HFF-Myc (cell line): ENCODE measurements at places on chromosomes 4 and X.

DNA sequence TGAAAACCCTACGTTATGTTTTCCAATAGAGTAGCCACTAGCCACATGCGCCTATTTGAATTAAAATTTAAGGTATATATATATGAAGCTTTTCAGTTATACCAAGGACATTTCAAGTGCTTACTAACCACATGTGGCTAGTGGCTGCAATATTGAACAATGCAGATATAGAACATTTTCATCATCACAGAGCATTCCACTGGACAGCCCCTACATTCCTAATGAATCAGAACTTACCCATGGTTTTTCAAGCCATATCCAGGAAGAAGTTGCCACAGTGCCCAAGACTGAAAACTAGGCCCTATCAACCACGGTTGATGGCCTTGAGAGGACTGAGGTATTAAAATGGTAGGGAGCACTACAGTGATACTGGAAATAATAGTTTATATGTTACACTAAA lies 29.7 kb downstream of the NEK1 start:
- no peak for DNase-seq

GRCh38 chr4:10593130-10593529 lies 91.4 kb downstream of the CLNK start:
- DNase-seq, result no peak

DNA sequence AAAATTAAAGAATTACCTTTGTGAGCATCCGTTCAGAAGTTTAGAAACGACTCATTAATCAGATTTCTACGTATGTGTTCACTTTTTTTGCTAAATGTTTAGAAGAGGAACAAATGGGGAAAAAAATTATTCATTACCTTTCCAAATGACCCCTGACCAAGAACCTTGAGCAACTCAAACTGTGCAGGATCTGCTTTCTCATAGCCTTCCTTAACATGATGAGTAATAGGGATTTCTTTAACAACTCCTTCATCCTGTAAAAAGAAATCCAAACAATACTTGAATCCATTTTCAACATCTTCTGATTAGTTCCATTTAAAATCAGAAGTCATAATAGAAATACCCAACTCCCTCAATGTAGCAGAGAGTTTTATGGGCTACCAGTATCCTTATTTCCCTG lies 32.1 kb downstream of the RPS6KA6 start:
- no peak for DNase-seq

GRCh38 chr4:11813951-11814446 lies 385.3 kb upstream of the HS3ST1 start:
- DNase-seq, result no peak

GRCh38 chrX:139974471-139974870 lies 9.2 kb upstream of the CXorf66 start:
- no peak for DNase-seq

GRCh38 chrX:111123606-111124179 lies 27.7 kb downstream of the PAK3 start:
- no peak for DNase-seq

GRCh38 chrX:115895678-115896329 lies 274.7 kb upstream of the AGTR2 start:
- no peak for DNase-seq

DNA sequence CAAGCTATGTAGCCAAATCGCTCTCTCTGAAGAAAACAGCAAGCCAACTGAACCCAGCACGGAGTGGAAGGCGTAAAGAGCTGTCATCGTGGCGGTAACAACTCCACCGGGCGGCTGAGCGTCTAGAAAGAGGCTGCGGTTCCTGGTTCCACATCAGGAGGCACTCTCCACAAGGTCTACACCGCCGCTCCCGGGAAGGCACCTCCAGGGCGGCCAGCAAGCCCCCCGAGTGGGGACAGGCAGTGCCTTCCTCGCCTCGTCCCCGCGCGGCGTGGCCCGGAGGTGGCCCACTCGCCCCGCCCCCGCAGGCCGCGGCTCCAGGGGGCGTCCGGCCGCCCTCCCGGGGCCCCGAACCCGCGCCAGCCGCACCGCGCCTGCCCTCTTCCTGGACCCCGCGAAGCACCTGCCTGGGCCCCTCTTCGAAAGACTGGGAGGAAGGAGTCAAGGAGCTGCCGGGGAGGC lies 755 bp downstream of the KLHL8 start:
- DNase-seq, result peak; percentile 14

- no peak for DNase-seq
Measured at GRCh38 chrX:19876962-19877361, 10.4 kb downstream of the SH3KBP1 start.

DNA sequence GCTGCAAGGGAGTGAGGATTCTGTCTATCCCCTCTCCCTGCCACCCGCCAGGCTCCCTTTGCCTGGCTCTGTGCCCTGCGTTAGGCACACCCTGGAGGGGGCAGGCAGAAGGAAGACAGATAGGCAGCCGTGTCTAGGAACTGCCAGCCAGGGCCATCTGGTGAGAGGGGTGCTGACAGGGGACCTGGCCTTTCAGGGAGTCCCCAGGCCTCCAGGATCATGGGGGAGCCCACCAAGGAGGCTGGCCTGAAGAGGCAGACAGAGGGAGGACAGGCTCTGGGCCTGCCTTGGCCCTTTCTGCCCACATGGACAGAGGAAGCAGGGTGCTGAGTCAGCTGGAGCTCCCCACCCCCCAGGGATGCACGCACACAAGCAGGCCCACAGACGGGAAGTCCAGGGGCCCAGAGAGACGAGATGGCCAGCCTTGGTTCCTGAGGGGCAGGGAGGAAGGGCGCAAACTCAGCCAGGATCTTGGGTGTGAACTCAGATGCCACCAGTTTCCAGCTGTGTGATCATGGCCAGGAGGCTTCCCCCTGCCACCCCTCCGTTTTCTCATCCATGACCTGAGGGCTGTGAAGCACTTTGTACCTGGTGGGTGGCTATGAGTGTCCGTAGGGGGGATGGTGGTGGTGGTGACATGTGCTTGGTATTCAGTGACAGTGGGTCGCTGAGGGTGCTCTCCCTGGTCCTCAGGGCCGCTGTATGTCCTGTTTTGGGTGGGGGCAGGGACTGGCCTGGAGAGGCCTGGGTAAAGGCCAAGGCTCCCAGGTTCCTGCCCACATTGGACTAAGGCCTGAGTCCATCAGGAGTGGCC lies 1.8 kb downstream of the SH3BP2 start:
- no peak for DNase-seq

DNA sequence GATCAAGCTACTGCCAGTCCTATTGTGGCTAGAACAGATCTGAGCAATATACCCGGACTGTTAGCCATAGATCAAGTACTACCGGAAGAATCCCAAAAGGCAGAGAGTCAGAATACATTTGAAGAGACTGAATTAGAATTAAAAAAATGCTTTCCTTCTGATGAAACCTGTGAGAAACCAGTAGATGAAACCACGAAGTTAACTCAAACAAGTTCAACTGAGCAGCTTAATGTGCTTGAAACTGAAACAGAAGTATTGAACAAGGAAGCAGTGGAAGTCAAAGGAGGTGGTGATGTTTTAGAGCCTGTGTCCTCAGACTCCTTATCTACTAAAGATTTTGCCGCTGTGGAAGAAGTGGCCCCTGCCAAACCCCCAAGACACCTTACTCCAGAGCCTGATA lies 46.8 kb downstream of the WDR44 start:
- DNase-seq, result no peak

- no peak for DNase-seq
Measured at GRCh38 chrX:85026170-85026569, 22.5 kb downstream of the APOOL start.

DNA sequence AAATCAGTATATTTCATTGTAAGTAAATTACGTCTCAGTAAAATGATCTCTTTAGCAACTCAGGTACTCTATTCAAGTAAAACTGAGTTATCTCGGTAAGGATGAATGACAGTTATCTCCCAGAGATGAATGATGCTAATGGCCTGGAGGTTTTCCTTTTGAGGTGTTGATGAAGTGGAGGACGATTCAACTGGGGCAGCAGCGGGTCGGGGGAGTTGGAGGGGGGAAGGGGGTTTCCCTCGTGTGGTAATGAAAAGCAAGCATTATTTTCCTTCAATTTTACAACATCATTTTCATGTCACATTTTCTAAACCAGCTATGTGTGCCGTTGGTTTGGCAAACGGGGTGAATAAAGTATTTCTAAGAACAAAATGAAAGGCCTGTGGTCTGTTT lies 92.4 kb upstream of the ATXN3L start:
- DNase-seq, result no peak

DNA sequence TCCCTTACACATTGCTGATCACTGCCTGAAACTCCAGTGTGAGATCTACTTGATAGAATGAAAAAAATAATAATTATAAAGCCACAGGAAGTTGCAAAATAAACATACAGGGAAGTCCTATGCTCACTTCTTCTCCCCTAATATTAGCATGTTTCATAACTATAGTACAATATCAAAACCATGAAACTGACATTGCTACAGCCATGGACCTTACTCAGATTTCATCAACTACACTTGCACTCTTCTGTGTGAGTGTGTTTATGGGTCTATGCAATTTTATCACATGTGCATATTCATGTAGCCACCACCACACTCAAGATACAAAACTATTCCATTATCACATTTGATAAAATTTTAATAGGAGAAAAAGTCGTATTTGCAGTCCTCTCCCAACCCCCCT lies 57.3 kb downstream of the SPINK2 start:
- DNase-seq, result no peak

- no peak for DNase-seq
Measured at GRCh38 chr4:77581724-77582123, 23.9 kb upstream of the CXCL13 start.

DNA sequence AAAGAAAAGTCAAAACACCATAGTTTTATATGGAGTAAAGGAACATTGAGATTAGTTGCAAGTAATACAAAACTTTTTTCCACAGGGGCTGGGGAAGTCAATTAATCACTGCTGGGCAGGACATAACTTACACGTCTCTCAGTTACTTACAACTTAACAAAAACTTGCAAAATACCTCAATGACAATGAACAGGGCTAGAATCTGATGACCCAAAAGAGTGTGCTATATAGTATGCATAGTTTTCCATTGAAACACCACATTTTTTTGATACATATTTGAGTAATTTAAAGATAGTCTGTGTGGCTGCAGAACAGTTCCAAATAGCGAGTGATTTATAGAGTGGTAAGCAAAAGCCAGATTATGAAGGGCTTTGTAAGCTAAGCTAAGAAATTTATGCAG lies 172.3 kb upstream of the TRPC5 start:
- no peak for DNase-seq

DNA sequence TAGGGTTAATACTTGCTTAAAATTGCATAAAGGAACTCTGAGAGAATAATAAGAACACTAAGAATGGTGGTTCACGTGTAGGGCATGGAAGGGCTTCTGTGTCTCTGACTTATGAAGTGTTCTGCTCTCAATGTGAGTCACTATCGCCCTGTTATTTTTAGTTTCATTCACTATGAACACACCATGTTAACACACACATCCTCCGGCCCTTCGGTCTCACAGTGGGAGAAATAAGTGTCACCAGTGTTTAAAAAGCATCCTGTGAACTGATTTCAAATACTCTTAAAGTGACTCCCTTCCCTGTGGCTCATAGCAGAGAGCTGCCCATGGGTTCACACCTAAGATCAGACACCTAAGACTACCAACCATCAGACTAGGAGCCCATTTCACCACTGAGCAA lies 33.8 kb upstream of the FGFBP2 start:
- DNase-seq, result no peak

DNA sequence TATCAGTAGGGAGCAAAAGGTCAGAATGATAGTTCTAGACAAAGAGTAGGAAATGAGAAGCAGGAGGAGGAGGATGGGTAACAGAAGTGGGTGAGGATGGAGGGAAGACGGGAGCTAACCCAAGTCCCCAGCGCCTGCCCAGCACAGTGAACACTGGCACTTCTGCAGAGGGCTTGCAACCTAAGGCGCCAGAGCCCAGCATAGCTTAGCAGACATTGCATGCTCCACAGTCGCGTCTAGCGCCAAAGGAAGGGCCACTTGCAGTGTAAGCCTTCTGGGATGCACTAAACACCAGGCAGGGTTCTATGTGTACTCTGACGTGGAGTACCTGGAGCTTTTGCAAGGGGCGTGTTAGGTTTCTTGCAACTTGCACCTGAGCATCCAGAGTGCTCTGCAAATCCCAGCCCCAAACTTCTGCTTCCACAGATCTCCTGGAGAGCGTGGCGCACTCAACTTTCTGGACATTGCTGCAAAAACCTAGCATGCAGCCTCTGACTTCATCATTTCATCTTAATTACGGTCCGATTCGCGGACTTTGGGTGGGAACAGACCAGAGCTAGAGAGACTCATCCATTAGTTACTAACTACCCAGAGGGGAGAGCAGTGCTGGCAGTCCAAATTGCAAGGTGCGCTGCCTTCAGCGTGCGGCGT lies 46.5 kb upstream of the NKAP start:
- no peak for DNase-seq

DNA sequence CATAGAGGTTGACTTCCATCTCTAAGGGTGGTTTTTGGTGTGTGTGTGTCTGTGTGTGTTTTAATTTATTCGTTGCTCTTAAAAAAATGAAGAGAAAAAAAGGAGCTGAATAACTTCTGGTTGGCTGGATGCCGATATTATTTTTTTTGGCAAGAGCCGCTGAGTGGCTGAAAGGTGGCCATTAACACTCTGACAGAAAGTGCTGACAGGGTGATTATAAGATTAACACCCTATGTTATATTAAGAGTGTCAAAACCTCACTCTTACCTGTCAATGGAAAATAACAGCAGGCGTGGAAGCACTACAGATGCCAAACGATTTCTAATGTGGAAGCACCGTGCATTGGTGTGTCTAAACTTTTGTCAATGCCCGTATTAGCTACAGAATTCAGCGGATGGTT lies 622.5 kb downstream of the ANKRD50 start:
- DNase-seq, result no peak

DNA sequence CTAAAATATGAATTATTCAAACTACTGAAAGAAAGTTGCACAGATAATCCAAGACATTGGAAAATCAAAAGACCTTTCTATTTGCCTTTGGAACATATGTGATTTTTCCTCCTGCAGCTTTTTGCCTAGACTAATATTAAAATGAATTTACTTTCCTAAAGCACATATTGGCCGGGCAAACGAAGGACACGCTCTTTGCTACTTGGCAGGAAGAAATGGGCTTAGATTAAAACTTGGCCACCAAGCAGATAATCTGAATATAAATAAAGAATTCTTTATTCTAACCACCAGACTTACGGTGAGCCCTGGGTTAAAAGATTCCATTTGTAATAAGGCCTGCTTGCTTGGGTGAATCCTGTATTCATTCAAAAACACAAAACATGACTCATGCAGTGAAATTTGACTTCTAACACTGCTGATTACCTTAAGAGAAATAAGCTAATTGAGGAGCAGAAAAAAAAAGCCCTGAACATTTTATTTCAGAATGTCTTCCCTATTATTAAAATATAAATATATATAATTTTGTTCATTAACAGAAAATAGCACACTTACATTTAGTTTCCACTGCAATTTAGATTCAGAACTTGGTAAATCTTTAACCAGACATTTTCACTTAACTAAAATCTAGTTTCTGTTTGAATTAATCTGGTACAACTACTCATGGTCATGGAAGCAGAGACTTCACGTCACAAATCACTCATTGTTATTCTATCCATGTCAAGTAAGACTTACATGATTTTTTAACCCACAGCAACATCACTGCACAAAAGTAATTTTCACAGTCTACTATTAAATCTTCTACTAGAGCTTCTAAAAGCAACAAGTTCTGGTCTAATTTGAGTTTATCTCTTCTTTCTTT lies 116.1 kb upstream of the PLAC1 start:
- DNase-seq, result no peak
